HCT116 (cell line): ENCODE measurements at places on chromosomes 12 and 14. TPM values are rescaled to one million over a fixed set of nuclear protein-coding genes. Genes with fewer than 3 reads are reported as not detected.

The MYO1A gene
- 0.76 TPM for total RNA-seq

The GRIN2B gene
- 14.2 TPM for total RNA-seq

- DNase-seq = no peak
Measured at GRCh38 chr12:92002195-92002649, 143.4 kb downstream of the BTG1 start.

DNA sequence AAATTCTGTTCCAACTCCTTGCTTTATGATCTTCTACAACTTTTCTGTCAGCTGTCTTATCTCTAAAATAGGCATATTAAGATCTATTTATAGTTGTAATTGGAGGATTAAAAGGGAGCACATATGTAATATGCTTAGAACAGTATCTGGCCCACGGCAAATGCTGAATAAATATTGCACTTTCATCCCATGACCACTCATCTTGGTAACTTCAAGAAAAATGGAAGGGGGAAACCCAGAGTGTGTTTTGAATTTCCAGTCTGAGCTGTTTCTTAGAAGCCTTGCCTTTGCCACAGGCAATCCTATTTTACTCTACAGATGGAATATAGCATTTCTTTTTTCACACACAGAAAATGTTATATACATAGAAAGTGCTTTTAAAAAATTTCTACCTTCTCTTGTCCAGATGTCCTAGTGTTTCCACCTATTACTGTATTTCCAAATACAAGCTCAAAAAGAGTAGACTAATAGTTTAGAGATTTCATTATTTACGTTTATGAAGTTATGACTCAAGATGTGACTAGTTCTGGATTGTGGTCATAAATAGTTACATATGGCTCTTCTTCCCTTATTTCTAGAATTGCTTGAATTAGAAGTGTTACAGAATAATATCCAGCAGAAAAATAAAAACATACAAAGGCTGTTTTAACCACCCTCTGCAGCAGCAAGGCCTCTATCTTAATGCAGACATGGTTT, 6.2 kb upstream of the STXBP6 start:
- DNase-seq = no peak

DNA sequence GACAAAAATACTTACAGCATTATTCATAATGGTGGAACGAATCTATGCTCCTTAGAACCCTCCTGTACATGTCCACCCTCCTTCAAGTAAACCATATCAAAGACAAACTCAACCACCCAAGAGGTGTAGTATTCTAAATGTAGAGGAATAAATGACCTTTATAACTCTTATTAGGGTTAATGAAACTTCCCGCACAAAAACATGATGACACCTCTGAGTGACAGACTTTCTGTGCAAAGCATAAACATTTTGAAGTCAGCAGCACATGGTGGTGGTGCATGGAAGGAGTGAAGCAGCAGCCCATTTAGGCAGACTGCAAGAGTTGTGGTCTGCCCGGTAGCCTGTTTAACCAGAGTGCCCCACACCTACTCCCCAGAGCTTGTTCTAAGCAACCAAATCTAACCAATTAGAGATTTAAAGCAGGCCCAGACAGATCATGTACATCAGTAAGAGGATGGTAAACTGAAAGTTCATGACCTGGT, 615 bp upstream of the ASB8 start:
- no peak for DNase-seq

The OR6C2 gene
- not detected for total RNA-seq

DNA sequence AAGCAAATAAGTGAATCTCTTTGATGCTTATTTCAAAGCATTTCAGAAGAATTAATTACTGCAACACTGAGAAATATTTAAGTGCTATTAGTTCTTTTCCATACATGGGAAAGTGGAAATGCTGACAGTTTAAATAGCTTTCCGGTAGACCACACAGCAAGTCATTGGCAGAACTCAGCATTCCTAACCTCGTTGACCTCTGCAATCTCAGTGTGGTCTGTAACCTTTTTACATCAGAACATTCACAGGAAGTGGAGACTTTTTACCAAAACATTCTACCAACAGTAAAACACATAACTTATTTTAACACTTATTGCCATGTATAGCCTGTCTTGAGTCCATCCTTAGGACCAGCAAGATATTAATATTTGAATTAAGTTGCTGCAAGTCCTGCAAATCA, 249.5 kb upstream of the DCN start:
- DNase-seq = no peak

DNA sequence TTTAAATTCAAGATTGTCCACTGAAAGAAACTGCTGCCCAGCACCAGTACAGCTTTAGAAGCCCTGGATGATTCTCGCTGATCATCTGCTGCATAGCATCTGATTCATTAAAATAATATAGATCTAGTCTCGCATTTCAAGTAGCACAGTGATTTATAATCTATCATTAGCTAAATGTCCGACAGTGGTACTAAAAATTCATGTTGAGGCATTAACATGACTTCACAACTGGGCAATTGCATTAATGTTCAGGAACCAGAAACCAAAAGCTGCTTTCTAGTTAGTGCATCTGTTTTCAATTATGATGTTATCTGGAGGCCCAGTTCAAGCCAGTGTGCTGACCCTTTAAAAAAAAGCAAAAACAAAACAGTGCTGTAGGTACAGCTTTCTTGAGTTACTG, 1987.2 kb upstream of the SEL1L start:
- no peak for DNase-seq

DNA sequence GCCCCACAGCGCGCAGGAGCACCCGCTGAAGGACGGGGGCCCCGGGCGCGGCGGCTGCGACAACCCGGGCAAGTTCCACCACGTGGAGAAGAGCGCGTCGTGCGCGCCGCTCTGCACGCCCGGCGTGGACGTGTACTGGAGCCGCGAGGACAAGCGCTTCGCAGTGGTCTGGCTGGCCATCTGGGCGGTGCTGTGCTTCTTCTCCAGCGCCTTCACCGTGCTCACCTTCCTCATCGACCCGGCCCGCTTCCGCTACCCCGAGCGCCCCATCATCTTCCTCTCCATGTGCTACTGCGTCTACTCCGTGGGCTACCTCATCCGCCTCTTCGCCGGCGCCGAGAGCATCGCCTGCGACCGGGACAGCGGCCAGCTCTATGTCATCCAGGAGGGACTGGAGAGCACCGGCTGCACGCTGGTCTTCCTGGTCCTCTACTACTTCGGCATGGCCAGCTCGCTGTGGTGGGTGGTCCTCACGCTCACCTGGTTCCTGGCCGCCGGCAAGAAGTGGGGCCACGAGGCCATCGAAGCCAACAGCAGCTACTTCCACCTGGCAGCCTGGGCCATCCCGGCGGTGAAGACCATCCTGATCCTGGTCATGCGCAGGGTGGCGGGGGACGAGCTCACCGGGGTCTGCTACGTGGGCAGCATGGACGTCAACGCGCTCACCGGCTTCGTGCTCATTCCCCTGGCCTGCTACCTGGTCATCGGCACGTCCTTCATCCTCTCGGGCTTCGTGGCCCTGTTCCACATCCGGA, 1.4 kb downstream of the FZD10 start:
- no peak for DNase-seq

The ATXN3 gene
- total RNA-seq = 27.6 TPM

The KRT4 gene
- not detected for total RNA-seq

The PELI2 gene
- total RNA-seq = 2.0 TPM

DNA sequence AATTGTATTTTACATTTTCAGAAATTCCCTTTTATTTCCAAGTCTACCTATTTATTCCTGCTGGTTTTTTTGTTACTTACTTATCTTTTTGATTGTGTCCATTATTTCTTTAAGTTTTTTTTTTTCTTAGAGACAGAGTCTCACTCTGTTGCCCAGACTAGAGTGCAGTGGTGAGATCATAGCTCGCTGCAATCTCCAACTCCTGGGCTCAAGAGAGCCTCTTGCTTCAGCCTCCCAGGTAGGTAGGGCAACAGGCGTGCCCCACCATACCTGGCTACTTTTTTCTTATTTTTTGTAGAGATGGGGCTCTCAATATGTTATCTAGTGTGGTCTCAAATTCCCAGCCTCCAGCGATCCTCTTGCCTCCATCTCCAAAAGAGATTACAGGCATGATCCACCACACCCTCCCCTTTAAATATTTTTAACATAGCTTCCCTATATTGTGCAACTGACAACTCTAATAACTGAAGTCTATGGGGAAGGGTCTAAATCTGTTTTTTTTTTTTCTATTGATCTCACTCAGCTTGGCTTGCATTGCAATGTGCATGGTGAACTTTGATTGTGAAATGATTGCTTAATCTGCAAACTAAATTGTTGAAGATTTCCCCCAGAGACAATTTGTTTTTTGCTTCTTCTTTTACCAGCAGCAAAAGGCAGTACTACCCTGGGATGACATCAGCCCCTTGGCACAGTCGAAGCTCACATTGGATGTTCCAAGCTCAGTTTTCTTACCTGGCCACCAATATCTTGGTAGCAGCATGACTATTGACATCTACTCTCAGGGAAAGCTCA, 25.7 kb upstream of the COCH start:
- no peak for DNase-seq

- DNase-seq = no peak
Measured at GRCh38 chr14:91333650-91334039, 84.0 kb downstream of the CCDC88C start.

GRCh38 chr12:92695577-92695976, 7.2 kb upstream of the PLEKHG7 start:
- no peak for DNase-seq

GRCh38 chr14:86321151-86321550, 791.2 kb downstream of the FLRT2 start:
- DNase-seq = no peak

DNA sequence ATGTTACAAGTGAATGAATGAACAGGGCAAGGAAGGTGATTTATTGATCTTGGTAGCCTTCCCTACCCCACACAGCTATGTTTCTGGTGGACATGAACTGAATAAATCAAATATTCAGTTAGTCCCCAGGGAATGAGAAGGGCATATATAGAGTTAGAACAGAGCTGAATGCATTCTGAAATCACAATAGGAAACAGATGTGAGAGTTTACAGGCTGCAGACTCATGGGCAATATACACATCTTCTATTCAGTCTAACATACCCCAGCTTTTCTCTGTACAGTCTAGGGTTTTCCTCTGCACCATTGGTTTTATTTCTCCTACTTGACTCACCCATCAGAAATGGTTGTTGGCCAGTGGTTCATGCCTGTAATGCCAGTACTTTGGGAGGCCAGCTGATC, 7.3 kb upstream of the STX2 start:
- no peak for DNase-seq

GRCh38 chr14:70002589-70003346, 123.6 kb downstream of the SMOC1 start:
- no peak for DNase-seq

GRCh38 chr14:37384870-37385596, 187.3 kb downstream of the MIPOL1 start:
- DNase-seq = no peak

DNA sequence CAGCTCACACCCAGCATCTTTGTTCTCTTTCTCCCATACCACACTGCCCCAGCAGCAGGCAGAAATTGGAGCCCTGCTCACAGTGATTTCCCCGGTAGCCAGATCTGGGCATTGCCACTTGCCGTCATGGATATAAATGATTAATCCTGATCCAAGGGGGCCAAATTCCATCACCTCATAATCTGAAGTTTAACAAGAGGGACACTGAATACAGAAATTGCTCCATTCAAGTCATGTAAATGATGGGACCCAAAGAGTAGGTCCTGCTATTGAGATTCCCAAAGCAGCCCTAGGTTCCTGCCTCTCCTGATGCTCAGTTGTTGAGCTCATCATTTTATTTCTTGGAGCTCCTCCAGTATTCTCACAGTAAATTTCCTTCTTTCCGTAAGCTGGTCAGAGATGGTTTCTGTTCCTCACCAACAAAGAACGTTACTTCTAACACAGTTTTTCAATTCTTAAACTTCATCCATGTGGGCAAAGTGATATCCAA, 11.7 kb downstream of the ITPR2 start:
- DNase-seq = no peak

GRCh38 chr12:58564721-58565120, 355.6 kb downstream of the LRIG3 start:
- no peak for DNase-seq

The GLI1 gene
- 6.4 TPM for total RNA-seq

DNA sequence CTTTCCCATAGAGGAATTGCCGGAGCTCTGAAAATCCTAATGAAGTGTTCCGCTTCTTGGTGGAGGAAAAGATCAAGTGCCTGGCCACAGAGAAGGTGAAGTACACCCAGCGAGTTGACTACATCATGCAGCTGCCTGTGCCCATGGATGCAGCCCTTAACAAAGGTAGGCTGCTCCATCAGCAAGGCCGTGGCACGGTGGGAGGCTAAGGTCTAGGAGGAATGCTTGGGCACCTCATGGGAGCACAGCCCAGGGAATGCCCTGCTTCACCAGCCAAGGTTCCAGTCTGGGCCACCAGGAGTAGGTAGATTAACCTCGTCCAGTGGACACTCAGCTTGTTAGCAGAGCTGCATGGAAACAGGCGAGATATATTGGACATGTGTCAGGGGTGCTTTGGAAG, 6.4 kb upstream of the TPI1 start:
- no peak for DNase-seq

GRCh38 chr12:128853600-128854197, 421 bp downstream of the GLT1D1 start:
- DNase-seq = no peak

GRCh38 chr12:62966990-62967506, 32.1 kb upstream of the PPM1H start:
- no peak for DNase-seq

The RNASE2 gene
- not detected for total RNA-seq

The RGS6 gene
- 4.7 TPM for total RNA-seq

The FAM90A1 gene
- total RNA-seq = 0.64 TPM

DNA sequence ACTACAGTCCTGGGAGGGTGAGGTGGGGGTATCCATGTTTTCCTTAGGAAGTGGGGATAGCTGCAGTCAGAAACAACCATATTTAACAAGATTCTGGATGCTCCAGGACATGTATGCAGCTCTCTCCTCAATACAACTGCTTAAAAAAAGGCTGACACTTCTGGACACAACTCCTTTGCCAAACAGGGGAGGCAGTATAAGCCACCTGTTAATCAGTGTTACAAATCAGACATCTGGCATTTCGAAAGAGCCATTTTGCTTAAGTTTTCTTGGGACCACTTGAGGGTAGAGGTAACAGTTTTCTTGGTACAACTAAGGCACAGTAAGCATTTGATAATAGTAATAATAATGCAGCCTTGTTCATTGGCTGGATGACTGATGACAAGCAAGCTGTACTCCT, 47.1 kb downstream of the RPGRIP1 start:
- DNase-seq = no peak

GRCh38 chr14:65476273-65476941, 63.9 kb downstream of the FUT8 start:
- no peak for DNase-seq

The ACSM4 gene
- not detected for total RNA-seq

DNA sequence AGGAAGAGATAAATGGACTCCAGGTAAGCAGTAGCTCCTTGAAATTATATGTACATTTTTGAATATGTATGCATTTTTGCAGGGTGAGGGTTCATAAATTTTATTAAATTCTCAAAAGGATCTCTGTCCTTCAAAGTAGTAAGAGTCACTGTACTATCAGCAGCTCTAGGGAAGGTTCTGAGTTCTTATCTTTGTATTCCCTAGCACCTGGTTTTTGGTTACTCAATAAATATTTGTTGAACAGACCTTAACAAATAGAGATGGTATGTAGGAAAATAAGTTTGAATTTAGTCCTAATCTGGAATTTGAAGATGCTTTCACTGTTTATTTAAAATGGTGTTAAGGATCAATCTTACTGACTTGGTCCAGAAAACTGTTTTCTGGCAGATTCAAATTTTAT, 18.3 kb downstream of the LEMD3 start:
- DNase-seq = no peak

The FAM186B gene
- 0.42 TPM for total RNA-seq
